Vagina (tissue), 2 donors: ENCODE measurements at places on chromosomes 5 and 9.

- DNase-seq = no peak
Observed at GRCh38 chr5:61625137-61625561, 293.1 kb downstream of the ZSWIM6 start.

GRCh38 chr5:134714541-134714940 lies 23.8 kb upstream of the CAMLG start:
- no peak for DNase-seq

GRCh38 chr5:98796197-98796972 lies 22.9 kb downstream of the RGMB start:
- no peak for DNase-seq

- no peak for DNase-seq
Observed at GRCh38 chr9:104982543-104982942, 54.6 kb upstream of the ABCA1 start.

GRCh38 chr5:120614531-120615180 lies 150.6 kb downstream of the PRR16 start:
- no peak for DNase-seq
